A549 treated with Mapracorat at 1 μM for 4 hours (cell line): ENCODE measurements at places on chromosomes 11 and 22. TPM values are rescaled to one million over a fixed set of nuclear protein-coding genes. Genes with fewer than 3 reads are reported as not detected.

The PIWIL4 gene
- total RNA-seq: 0.19 to 0.40 TPM (median 0.29 TPM) in 5 replicates

The KDM4E gene
- total RNA-seq: not detected in 5 replicates

The CBLIF gene
- total RNA-seq: not detected in 5 replicates

The SYT7 gene
- total RNA-seq: 0.84 to 1.3 TPM (median 1.2 TPM) in 5 replicates

The DDT gene
- total RNA-seq: 116 to 169 TPM (median 161 TPM) in 5 replicates

The NAALAD2 gene
- total RNA-seq: not detected in 5 replicates

The KCNK4 gene
- not detected in 5 replicates for total RNA-seq

The C11orf52 gene
- total RNA-seq: 0.18 to 0.28 TPM (median 0.21 TPM) in 3 of 5 replicates, not detected in the others

The SMDT1 gene
- 21.5 to 44.4 TPM (median 43.5 TPM) in 5 replicates for total RNA-seq

The CTSF gene
- total RNA-seq: 30.3 to 40.9 TPM (median 33.5 TPM) in 5 replicates

The FBLN1 gene
- total RNA-seq: 38.0 to 57.3 TPM (median 52.2 TPM) in 5 replicates

The SPI1 gene
- total RNA-seq: 0.15 to 0.20 TPM in 2 of 5 replicates, not detected in the others

The RELA gene
- 62.9 to 72.5 TPM (median 71.8 TPM) in 5 replicates for total RNA-seq

The E2F8 gene
- total RNA-seq: 5.5 to 7.4 TPM (median 6.3 TPM) in 5 replicates

The MRPL11 gene
- 96.7 to 118 TPM (median 111 TPM) in 5 replicates for total RNA-seq

The ACRV1 gene
- total RNA-seq: 0.17 TPM in 1 of 5 replicates, not detected in the others

The MEI1 gene
- not detected in 5 replicates for total RNA-seq

The TRPM5 gene
- total RNA-seq: not detected in 5 replicates

The TTC36 gene
- not detected in 5 replicates for total RNA-seq

The MMP13 gene
- not detected in 5 replicates for total RNA-seq

The MRGPRF gene
- 0.06 to 0.12 TPM in 2 of 5 replicates, not detected in the others for total RNA-seq
